Fibroblast of the aortic adventitia (primary cell): ENCODE measurements at places on chromosomes 3 and 15.

GRCh38 chr3:31833391-31834190 lies 147.5 kb downstream of the OSBPL10 start:
- peak; percentile 30 for DNase-seq

DNA sequence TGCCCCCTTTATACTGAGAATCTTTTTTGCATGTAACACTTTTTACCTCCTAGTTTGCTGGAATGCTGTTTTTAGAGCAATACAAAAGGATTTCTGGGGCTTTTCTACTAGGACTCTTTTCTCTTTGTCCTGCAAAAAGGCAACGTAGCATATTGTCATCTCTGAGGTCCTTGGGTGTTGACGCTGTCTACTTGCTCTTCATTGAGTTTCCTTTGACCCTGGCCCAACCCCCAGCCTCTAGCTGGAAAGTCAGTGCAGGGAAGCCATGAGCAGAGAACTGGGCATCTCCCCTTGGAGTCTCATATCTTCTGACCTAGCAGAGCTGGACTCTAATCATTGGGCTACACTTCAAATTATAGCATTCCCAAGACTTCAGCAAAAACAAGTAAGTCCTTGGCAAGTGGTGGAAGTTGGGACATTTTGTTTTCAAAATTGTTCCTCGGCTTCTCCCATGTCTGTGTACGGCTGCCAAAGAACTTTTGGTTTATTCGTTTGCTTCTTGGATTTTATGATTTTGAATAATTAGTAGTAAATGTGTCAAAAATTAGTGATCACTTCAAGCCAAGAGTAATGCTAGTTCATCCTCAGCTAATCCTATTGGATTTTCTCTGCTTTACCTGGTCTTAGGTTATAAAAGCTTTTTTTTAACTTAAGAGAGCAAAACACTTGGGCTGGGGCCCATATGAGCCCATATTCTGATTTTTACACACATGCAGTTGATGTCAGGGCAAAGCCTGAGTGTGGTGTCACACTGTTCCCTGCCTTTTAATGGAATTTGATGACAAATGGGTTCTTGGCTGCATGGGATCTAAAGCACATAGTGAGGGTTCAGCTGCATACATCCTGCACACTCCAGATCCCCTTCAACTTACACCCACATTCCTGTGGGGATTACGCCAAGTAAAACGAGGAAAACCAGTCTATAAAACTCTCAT lies 419.5 kb upstream of the C2CD4B start:
- DNase-seq, result no peak

DNA sequence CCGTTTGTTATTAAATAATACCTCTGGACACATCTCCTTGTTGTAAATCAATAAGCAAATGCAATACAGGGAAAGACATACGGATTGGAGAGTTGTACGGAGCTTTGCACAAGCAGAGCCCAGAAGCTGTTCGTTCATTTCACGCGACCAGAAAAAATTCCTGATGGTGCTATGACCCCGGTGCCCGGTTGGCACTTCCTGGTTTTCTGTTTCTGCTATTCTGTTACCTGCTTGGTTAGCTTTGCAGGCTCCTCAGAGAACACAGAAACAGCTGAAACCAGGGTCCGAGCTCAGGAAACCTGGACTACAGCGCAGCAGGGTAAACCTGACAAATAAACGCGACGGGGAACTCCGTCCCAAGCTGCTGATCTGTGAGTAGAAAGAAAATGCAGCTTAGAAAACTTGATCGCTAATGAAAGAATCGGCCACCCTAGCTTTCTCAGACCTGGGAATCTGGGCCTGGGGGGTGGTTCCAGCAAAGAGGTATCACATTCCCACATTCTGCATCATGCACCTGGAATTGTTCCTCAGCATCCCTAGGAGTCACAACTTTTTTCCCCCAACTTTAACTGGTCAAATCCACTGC lies 845 bp downstream of the CNTN3 start:
- no peak for DNase-seq

DNA sequence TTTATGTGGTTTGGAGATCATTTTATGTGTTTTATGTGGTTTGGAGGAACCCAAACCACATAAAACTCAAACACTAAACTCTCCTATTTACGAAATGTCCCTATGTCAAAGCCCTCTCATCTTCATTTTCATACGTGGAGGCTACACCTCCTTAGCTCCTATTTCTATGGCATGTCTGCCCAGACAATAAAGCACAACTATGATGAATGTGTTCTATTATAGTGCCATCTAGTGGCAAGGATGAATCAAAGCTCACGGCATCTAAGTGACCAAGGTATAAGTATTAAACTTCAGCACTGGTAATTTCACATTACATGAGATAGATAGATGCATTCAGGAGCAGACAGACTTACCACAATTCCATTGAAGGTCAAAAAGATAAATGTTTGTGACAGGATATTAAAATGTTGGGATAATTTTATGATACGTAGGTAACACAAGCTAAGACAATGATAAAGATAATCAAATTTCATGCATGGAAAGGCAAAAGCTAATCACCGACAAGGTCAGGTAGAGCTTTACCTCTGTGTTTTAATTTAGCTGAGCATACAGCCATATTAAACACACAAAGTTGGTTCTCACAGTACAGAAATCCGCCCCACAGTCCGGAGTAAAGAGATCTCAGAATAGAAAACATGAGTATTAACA lies 130.6 kb upstream of the FHIT start:
- peak; percentile 21 for DNase-seq

DNA sequence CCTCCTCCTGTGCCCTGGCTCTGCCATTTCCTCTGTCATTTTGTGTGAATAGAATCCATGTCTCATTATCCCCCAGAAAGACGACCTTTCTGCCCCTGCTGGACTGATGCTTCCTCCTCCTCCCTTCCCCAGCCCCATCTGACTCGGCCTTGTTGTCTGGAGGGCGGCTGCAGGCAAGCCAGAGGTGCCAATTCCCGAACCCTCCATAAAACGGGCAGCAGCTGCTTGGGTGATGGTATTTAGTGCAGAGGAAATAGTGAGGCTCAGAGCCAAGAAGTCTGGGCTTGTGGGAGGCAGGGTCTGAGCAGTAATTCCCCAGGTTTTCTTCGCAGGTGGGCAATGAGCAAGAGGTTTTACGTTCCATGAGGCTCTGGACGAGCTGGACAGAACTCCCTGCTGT lies 71.2 kb downstream of the ITGA11 start:
- no peak for DNase-seq

- DNase-seq, result no peak
Measured at GRCh38 chr3:77342688-77343087, 302.8 kb downstream of the ROBO2 start.

DNA sequence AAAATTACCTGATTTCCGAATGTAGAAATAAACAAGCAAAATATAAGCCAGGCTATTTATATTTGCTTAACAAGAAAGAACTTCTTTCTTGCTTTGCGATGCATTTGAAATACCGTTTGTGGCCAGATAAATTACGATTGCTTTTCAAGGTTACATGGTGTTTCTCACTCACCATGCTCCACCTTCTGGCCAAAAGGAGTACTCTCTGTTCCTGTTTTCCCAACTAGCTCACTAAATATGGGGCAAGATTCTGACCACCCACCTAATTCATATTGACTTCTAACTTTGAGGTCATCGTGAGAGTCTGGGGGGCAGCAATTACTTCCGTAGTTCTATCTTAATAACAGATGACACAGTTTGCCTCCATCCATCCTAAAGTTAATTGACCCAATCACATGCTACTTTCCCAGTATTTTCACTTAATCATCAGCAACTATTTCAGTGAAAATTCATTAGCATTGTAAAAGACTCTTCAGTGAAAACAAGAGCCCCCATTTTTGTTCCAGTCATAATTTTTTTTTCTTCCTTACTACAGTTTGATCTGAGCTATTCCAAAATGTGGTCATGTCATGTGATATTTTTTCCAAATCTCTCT lies 25.9 kb downstream of the ACP3 start:
- peak; percentile 82 for DNase-seq

DNA sequence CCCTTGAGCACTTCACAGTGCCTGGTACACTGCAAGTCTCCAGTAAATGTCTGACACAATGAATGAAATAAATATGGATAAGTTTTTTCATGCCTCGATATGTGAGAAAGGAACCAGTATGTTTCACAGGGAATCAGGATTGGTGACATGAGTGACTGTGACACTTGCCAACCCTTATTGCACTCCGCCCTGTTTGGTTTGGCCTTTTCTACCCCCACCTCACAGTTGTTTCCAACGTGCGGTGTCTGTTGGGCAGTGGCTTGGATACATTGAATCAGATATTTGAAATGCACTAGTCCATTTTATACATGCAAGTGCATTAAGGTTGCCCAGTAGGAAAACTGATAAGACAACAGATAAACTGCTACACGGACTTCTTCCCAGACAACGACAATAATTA lies 2.0 kb downstream of the NPHP3 start:
- DNase-seq, result no peak

DNA sequence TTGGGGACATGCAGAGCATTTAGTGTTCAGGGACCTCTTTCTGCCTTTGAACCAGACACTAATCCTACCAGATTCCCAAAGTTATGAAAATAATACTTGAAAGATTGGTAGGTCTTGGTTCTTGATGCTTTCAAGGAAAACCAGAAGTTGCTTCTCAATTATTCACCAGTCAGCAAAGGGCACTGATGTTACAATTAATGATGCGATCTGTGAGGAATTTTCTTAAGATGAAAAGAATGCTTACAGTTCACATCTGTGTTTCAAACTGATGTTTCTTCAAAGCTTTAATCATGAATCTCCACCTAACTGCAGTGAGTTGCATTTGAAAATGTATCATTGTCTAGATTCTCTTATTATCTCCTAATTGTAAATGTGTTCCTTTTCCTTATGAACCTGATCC lies 161.0 kb downstream of the NAALADL2 start:
- DNase-seq, result peak; percentile 7

GRCh38 chr3:127831723-127832172 lies 9.4 kb upstream of the MGLL start:
- DNase-seq, result peak; percentile 42

DNA sequence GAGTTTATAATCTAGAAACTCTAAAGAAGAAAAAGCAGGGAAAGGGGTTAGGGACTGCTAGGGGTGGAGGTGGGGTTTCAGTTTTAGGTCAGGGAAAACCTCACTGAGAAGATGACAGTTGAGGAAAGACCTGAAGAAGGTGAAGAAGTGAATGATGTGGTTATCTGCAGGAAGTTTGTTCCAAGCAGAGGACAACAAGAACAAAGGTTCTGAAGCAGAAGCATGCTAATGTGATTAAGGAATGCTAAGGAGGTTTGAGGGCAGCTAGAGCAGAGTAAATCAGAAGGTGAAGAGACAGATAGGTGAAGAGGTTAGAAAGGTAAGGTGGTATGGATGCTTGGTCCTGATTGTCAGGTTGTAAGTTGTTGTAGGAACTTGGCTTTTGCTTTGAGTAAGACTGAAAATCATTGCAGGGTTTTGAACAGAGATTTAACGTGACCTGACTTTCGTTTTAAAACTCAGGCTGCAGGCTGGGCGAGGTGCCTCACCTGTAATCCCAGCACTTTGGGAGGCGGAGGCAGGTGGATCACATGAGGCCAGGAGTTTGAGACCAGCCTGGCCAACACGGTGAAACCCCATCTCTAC lies 8.6 kb downstream of the OXSR1 start:
- DNase-seq, result no peak

- DNase-seq, result no peak
Measured at GRCh38 chr3:126023390-126023789, 54.4 kb downstream of the ROPN1B start.

GRCh38 chr3:187679638-187680396 lies 9.6 kb upstream of the SST start:
- DNase-seq, result peak; percentile 79

DNA sequence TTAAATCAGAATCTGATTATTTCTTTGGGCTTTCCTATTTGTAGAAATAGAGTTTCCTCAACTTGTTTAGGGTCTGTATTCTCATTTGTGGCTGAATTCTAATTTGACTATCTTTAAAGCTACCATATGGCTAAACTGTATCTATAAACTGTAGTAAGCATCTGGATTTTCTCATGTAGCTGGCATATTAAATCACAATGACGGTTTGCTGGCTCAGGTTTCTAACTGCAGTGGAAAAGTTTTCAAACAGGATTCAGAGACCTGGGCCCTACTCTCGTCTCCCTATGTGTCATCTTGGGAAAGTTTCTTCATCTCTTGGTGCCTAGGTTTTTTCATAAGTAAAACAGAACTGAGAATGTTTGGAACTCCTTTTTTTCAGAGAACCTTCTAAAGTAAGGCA lies 68.3 kb downstream of the GALK2 start:
- DNase-seq, result peak; percentile 97

DNA sequence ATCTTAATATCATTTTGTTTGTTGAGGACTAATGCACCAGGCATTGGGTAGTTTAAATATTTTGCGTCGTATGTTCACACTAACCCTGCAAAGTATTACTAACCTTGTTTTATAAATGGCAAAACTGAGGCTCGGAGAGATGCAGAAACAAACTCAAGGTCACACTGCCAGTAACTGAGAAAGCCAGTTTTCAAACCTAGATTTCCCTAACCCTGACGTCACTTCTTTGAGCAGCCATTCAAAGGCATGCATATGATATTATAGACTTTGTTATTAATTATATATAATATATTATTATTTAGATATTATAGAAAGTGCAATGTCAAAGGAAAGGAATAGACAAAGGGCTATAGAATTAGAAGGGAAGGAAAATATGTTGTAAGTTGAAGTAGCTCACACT lies 167.6 kb upstream of the EOMES start:
- no peak for DNase-seq

DNA sequence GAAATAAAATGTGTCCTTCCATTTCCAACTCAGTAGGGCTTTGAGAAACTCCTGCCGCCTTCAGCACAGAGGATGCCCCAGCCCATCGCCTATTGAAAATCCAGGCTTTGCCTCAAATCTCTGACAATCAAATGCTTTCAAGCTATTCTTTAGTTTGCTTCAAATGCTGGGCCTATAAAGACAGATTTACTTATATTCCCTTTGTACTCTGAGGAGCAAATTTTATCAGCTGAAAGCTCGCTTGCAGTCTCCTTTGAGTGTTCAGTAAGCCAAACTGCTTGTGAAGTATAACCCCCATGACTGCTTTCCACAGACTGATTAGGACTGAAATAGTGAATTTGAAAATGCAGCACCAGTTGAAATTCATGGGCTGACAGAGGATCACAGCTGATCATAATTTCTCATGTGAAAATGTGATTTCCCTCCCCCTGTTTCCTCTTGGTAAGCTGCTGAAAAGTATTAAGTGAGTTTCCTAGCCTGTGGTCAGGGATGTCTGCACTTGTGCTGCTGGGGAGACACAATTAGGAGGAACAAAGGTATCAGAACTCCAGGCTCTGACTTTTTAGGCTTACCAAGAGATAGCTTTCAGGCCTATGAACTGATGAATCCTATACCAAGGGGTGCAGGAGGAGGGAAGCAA lies 563.4 kb upstream of the TGFBR2 start:
- DNase-seq, result no peak

DNA sequence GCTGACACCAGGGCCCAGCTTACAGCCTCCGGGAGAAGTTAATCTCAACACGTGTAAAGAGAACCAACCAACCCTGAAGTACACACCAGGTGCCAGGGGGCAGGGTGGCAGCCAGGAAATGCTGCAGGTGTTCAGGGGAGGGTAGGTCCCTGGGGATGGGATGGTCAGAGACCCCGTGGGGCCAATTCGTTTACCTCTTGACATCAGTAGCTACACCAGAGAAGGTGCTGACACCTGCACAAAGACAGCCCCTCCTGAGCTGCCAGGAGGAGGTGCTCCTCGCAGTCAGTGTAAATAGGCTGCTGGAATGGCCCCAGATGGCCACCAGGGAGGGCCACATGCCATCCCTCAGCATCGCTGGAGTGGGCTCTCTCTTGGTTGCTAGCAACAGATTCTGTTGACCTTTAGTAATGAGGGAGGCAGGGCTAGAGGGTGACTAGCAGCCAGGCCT lies 52.8 kb downstream of the CORO2B start:
- no peak for DNase-seq
